Hippocampal formation (tissue), 2 donors: ENCODE measurements at places on chromosomes 1 and 21.

- DNase-seq = no peak
Observed at GRCh38 chr1:62637392-62638105, 40.2 kb downstream of the ANGPTL3 start.

DNA sequence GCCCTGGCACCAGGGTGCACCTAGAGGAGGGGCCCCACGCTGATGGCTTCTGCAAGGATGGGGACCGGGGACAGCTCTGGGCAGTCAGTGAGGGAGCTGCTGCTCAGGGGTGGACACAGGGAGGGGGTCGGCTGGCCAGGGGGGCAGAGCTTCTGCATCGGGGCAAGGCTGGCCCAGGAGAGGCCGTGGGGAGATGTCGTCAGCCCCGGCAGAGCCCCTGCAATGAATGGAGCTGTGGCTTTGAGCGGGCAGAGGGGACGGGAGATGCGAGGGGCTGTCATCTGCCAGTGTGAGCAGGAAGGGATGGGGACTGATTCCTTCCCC is 31.8 kb downstream of the SLX9 start:
- no peak for DNase-seq

- no peak for DNase-seq
Observed at GRCh38 chr1:1236176-1236763, 4.2 kb downstream of the B3GALT6 start.

GRCh38 chr21:28393279-28393678 is 599.4 kb downstream of the LTN1 start:
- no peak for DNase-seq

GRCh38 chr1:29936031-29936544 is 699.8 kb downstream of the PTPRU start:
- no peak for DNase-seq

DNA sequence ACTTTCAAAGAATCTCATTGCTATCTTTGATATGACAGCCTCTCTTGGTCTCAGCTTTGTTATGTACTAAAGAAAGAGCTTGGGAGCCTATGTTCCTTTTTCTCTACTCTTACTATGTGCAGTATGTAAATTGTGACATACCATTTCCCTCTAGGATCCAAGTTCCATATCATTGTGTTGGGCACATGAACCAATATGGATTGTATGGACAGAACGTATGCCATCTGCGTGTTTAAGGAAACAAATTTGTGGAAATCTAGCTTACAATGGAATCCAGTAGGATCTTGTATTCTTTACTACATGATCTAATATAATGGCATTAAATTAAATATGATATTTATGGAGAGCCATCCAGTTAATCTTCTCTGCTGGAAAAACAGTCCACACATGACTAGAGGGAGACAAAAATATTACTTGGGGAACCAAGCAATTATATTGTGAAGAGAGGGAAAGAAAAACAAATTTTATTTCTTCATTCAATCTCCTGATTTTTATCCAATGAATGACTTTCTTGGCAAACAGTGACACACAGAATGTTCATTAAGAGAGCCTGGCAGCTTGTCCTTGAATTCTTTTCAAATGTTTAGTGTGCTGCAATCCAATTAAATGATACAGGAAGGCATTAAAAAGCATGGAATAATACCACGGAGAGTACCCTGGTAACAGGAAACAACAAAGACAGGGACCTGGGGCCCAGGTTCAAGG is 106.5 kb upstream of the DAB1 start:
- DNase-seq = no peak

- DNase-seq = no peak
Observed at GRCh38 chr1:8330271-8331125, 12.6 kb downstream of the SLC45A1 start.

DNA sequence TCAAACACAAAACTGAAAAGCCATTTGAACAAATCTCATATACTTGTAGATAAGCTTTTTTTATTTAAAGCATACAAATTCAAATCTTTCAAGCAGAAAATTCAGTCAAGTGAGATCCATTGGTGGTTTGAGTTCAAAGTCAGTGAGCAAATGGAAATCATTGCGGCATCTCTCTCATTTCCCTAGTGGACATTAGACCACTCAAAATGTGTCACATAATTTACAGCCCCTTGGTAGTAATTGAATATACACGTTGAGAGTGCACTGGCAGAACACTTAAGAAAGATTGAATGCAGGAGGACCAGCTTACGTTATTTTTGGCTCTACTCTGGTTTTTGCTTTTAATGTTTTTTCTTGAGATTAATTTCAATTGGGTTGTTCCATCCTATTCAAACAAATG is 633.7 kb downstream of the USP25 start:
- no peak for DNase-seq

DNA sequence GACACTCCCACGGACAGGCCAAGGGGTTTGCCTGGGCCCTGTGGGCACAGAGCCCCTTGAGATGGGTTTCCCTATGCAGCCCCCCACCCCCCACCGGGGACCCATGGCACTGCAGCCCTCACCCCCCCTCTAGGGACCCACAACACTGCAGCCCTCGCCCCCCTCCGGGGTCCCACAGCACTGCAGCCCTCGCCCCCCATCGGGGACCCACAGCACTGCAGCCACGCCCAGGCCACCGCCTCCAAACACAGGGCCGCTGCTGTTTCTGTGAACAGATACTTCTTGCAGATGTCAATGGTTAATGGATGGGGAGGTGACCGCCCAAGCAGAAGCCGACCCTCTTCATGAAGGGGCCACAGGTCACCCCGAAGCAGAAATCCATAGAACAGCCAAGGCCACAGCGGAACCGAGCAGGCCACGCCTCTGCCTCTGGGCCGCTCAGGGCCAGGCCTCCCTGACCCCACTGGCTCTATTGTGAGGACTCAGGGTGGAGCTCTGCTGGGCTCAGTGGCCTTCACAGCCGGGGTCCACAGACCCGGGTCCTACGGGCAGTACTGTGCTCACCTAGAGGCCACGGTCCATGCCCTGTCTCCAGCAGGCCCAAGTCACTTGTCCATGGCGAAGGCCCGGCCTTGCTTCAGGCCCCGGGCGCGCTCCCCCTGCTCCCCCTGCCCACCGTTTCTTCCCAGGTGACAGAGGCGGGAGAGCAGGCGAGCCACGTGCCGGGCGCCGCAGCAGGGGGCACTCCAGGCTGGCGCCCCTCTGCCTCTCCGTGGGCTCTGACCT is 4.1 kb upstream of the POFUT2 start:
- DNase-seq = no peak

- no peak for DNase-seq
Observed at GRCh38 chr1:12467570-12468286, 150.3 kb downstream of the DHRS3 start.

DNA sequence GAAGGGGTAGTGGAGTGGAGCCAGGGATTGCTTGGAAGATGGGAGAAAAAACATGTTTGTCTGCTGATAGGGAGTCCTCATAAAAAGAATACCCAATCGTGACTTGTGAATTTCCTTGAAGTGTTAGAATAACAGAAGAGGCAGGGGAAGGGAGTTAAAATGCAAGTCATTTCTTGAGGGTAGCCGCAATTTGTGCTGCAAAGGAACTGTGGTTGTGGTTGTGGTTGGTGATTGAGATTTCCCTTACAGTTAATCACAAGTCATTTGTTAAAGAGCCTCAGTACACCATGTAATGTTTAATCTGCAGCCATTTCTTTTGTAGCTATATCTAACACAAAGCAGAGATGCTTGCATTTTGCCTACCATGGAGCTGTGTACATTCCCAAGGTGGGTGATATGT is 38.5 kb upstream of the EGLN1 start:
- DNase-seq = no peak

DNA sequence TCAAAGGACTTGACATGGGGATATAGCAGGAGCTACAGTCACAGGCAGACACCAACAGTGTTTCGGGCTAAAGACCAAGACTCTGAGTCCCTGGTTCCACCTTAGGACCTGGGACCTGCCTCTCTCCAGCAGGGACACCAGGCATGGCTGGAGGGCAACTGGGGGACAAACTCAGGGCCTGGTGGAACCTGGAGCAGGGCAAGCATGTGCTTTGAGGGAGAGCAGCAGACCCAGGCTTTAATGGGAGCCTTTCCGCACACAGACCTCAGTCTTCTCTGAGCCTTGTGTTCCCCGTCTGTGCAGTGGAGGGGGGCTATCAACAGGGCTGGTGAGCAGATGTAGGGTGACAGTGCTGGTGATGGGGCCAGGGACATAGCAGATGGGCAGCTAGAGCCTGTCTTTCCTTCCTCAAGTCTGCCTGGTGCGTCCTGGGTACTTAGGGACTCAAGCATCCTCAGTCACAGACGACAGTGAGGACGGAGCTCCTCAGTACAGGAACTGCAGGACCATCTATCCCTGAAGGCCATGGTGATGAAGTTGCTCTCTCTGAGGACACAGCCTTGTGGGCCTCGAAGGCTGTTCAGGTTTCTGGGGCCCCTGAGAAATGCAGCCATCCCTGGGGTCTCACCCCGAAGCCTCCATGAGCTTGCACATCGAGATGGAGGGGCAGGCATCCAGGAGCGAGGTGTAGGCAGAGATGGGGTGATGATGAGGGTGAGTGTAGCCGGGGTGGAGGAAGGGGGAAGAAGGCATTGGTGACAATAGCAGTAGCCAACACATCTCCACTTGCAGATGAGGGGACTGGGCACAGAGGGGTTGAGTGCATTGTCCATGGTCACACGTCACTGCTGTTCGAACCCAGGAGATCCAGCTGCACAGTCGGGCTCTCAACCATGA is 593.4 kb downstream of the PTPRU start:
- no peak for DNase-seq

DNA sequence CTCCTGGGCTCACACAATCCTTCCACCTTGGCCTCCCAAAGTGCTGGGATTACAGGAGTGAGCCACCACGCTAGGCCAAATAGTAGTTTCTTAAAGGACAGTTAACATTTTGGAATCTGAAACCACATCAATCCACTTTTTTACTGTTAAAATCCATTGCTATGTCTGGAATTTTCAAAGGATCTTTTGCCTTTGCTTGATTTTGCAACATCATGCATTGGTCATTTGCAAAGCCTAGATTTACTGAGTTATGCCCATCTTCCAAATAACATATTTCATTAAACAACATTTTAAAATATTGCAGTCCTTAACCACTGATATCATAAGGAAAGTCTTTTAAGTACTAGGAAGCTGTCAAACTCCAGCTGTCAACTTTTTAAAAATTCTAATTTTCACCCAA is 3.3 kb downstream of the POGZ start:
- no peak for DNase-seq

DNA sequence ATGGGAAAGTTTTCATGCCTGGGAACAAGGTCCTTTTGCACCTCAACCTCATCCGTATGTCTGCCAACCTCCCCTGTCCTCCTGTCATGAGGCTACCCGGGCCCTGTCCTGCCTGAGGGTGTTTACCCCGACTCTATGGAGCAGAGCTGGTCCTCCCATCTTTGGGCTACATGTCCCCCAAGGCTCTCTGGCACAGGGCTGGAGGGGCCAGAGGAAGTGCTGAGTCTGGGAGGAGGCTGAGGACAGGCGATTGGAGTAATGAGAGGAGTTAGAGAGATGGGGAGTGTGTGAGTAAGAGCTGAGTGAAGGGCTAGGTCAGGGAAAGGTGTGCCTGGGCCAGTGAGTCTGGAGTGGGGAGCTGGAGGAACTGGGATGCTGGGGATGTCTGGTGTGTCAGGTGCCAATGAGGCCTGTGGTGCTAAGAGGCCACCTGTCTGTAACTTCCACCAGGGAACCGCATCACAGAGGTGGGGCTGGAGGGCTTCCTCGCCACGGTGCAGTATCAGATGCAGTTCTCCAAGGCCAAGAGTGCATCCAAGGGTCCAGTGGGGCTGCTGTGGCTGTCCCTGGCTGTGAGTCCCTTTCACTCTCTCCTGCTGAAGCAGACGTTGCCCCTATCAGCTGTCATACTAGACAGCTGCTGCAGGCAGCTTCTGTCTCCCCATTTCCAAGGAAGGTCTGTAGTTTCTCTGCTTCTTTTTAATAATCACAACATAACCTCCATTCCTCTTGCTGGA is 11.7 kb downstream of the LRRC71 start:
- no peak for DNase-seq

DNA sequence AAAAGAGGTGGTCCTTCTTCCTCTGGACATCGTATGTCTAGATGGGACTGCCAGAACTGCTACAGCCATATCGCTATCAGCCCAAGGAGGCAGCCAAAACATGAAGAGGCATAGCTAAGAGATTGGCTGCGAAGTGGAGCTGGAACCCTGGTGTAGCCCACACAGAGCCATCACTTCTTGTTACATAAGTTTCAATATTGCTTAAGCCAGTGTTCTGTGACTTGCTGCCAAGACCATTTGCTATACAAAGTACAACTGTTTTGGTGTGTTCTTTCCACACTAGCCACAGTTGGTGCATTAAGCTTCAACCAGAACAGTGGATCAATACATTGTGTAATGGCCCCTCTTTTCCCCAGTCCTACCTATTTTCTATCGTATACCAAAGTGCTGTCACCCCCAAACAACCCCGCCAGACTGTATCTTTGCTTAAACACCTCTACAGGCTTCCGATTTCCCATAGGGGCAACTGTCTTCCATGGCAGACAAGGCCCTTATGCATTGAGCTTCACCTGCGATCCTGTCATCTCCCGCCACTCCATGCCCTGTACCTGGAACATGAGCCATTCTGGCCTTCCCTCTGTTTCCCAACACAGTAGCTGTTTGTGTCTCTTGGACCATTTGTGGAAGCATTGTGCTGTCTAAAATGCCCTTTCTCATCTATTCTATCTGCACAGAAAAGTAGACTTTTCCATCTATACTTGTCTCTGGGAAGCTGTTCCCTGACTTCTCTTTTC is 241.8 kb downstream of the TTLL7 start:
- no peak for DNase-seq

DNA sequence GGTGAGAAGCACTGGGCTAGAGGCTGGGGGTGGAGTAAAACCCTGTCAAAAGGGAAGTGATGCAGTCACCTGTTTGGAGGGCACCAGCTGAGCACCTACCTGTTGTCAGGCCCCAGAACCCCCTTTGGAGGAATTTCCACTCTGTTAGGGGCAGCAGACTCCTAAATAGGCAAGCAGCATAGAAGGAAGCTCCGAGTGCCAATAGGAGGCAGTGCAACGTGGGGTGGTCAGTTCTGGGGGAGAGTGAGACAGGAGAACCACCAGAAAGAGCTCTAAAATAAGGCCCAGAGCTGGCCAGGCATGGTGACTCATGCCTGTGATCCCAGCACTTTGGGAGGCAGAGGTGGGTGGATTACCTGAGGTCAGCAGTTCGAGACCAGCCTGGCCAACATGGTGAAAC is 203.7 kb upstream of the ZC3H12A start:
- no peak for DNase-seq

DNA sequence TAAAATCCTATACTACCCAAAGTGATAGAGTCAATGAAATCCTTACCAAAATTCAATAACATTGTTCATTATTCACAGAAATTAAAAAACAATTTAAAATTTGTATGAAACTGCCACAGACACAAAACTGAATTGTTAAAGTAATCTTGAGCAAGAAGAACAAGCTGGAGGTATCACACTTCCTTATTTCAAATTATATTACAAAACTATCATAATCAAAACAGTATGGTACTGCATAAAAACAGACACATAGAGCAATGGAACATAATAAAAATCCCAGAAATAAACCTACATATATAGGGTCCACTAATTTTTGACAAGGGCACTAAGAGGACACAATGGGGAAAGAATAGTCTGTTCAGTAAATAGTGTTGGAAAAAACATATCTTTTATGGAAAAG is 316.2 kb downstream of the PTPRC start:
- DNase-seq = no peak
